ENCODE measurements at places on chromosomes 1 and 21.

GRCh38 chr1:22782406-22782805 is 71.8 kb downstream of the EPHB2 start:
- no peaks in the 10 kb centered on the region for H3K27me3 ChIP-seq
- H3K4me1 ChIP-seq, result peaks cover 5% of the 10 kb centered on the region
- no peaks in the 10 kb centered on the region for H3K36me3 ChIP-seq
- no peak overlapping the region for H3K4me3 ChIP-seq
- DNase-seq, result no peak
- H3K27ac ChIP-seq, result no peak overlapping the region

DNA sequence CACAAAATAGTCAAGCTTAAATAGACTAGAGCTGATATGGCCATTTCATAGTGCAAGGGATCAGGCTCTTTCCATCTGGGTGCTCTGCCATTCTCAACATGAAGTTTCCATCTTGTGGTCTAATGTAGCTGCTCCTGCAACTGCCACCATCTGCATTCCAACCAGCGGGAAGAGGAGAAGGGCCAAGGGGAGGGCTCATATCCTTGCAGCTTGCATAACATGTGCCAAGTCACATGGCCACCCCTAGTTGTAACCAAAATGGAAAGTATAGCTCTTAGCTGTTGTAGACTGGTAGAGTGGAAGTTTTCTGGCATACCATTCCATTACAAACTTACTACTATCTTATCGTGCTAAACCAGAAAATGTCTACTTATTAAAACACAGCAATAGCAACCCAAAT is 38.9 kb upstream of the IVNS1ABP start:
- no peaks in the 10 kb centered on the region for H3K27me3 ChIP-seq
- H3K4me1 ChIP-seq, result no peaks in the 10 kb centered on the region
- no peak overlapping the region for H3K27ac ChIP-seq
- DNase-seq, result no peak

DNA sequence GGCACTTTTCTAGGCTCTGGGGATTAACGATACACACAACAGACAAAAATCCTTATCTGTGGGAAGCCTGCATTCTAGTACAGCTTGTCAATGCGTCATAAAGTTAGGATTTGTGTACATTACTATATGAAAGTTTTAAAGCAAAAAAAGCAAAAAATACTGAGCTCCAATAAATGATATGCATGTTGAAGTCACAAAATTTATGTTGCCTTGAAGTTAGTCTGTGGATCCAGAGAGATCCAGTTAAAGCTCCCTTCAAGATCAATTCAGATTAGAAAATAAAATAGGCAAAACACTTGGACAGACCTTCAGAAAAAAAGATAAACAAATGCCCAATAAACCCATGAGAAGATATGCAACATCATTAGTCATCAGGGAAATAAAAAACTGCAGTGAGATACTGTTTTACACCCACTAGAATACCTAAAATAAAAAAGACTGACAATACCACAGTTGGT is 33.1 kb upstream of the KCNQ4 start:
- H3K4me3 ChIP-seq, result no peak overlapping the region
- DNase-seq, result no peak

GRCh38 chr1:223207293-223208066 is 64.4 kb upstream of the TLR5 start:
- no peak overlapping the region for H3K27ac ChIP-seq
- DNase-seq, result no peak
- H3K4me1 ChIP-seq, result no peaks in the 10 kb centered on the region
- no peaks in the 10 kb centered on the region for H3K36me3 ChIP-seq
- H3K27me3 ChIP-seq, result no peaks in the 10 kb centered on the region

- DNase-seq, result no peak
- no peak overlapping the region for H3K27ac ChIP-seq
- H3K27me3 ChIP-seq, result no peaks in the 10 kb centered on the region
- peaks cover 4% of the 10 kb centered on the region for H3K4me1 ChIP-seq
Measured at GRCh38 chr1:40808444-40808843, 24.9 kb downstream of the KCNQ4 start.

DNA sequence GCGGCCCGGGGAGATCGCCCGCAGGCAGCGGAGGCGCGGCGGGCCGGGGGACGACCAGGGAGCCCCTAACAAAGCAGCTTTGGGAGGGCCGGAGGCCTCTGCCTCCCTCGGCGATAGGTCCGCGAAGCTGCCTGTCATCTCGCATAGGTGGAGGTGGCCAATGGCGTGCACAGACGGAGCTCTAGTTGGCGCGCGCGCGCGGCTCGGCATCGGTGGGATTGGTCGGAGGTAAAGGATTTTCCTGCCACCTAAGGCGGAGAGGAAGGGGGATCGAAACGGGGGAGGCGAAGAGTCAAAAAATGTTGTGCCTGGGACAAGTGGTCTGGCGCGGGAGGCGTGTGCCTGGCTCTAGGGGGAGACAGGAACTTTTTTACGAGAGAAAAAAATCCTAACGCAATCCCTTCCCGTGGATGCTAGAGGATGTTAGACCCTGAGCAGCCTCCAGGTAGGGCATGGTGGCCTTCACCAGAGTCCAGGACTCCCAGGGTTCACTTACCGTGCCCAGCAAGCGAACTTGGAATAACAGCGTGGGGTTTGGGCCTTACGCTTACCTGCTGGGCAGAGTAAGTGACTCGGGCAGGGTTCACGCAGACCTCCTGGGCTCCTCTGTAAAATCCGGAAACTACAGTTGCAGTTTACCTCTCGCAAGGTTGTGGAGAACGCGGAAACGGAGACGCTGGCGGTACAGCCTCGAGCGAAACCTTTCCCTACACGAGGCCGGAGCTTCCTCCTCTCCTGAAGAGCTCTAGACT is 99.9 kb upstream of the SOD1 start:
- H3K4me1 ChIP-seq, result peaks cover 6% of the 10 kb centered on the region
- no peak overlapping the region for H3K27ac ChIP-seq
- H3K27me3 ChIP-seq, result no peaks in the 10 kb centered on the region
- H3K36me3 ChIP-seq, result no peaks in the 10 kb centered on the region

GRCh38 chr1:36134505-36135329 is 9.7 kb upstream of the COL8A2 start:
- H3K36me3 ChIP-seq, result no peaks in the 10 kb centered on the region
- no peaks in the 10 kb centered on the region for H3K4me1 ChIP-seq

- H3K36me3 ChIP-seq, result no peaks in the 10 kb centered on the region
- H3K4me1 ChIP-seq, result no peaks in the 10 kb centered on the region
- H3K4me3 ChIP-seq, result no peak overlapping the region
- no peak for DNase-seq
Measured at GRCh38 chr21:29487154-29487553, 188.4 kb downstream of the BACH1 start.

DNA sequence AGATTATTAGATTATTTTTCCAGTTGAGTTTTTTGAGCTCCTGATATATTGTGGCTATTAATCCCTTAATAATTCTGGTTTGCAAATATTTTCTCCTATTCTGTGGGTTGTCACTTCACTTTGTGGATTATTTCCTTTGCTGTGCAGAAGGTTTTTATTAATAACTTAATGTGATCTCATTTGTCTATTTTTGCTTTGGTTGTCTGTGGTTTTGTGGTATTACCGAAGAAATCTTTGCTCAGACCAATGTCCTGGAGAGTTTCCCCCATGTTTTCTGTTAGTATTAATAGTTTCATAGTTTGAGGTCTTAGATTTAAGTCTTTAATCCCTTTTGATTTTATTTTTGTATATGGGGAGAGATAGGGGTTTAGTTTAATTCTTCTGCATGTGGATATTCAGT is 7.1 kb upstream of the TBX19 start:
- H3K4me3 ChIP-seq, result no peak overlapping the region
- no peak for DNase-seq
- no peaks in the 10 kb centered on the region for H3K27me3 ChIP-seq
- H3K27ac ChIP-seq, result no peak overlapping the region
- no peaks in the 10 kb centered on the region for H3K36me3 ChIP-seq
- no peaks in the 10 kb centered on the region for H3K4me1 ChIP-seq

- no peaks in the 10 kb centered on the region for H3K36me3 ChIP-seq
- H3K4me3 ChIP-seq, result no peak overlapping the region
- H3K4me1 ChIP-seq, result peaks cover 33% of the 10 kb centered on the region
Measured at GRCh38 chr1:27566462-27567145, 37.3 kb downstream of the AHDC1 start.

DNA sequence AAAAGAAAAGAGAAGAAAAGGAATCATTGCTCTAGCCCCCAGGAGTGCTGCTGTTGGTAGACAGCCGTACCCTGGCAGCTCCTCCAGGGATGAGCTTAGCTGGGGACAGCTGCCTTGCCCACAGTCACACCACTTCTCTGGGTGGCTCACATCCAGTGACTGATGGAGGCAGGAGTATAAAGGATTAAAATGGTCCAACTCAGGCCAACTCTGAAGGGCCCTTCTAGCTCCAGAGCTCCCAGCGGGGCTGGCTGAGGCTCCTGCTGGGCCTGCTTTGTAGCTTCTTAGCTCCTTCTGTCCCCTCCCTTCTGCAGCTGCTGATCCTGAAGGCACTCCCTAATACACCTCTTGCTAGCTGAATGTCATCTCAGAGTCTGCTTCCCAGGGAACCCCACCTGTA is 4.4 kb downstream of the CITED4 start:
- no peak for DNase-seq
- H3K4me3 ChIP-seq, result no peak overlapping the region
- no peaks in the 10 kb centered on the region for H3K36me3 ChIP-seq
- H3K27me3 ChIP-seq, result peaks cover 4% of the 10 kb centered on the region

DNA sequence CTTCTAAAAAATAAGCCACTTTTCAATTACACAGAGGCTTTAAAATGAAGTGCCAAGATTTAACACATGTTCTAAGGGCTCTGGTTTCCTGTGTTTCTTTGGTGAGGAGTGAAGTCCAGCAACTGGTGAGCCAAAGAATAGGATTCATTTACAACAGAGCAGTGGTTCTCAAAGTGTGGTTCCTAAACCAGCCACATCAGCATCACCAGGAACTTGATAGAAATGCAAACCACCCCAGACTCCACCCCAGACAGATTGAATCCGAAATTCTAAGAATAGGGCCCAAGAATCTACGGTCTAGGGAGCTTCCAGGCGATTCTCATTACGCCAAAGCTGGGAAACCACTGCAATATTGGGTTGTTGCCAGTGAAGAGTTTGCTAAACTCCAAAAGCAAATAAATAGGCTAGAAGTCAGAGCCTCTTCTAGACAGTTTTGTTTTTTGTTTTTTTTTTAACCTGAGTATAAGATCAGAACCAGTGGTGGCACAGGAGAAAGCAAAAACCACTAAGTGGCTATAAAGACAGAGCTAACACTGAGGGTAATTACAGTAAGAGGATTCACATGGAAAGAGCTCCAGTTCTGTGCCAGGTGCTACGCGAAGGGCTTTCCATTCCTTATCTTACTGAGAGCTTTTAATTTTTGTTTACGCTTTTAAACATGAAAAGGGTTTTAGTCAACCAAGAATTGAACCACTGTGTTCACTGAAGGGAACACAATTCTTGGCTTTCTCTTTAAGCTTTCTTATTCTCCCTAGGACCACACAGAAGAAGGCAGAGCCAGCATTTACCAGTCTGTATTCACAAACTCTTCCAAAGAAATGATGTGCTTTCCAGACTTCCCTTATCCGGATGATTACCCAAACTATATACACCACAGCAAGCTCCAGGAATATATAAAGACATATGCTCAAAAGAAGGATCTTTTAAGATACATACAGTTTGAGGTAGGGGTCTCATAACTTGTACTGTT is 42.4 kb upstream of the FMO2 start:
- no peak overlapping the region for H3K4me3 ChIP-seq
- no peak overlapping the region for H3K27ac ChIP-seq
- DNase-seq, result no peak
- H3K4me1 ChIP-seq, result 0 out of 2 replicates have a peak, but pooled peaks cover 3% of the 10 kb centered on the region
- no peaks in the 10 kb centered on the region for H3K36me3 ChIP-seq

DNA sequence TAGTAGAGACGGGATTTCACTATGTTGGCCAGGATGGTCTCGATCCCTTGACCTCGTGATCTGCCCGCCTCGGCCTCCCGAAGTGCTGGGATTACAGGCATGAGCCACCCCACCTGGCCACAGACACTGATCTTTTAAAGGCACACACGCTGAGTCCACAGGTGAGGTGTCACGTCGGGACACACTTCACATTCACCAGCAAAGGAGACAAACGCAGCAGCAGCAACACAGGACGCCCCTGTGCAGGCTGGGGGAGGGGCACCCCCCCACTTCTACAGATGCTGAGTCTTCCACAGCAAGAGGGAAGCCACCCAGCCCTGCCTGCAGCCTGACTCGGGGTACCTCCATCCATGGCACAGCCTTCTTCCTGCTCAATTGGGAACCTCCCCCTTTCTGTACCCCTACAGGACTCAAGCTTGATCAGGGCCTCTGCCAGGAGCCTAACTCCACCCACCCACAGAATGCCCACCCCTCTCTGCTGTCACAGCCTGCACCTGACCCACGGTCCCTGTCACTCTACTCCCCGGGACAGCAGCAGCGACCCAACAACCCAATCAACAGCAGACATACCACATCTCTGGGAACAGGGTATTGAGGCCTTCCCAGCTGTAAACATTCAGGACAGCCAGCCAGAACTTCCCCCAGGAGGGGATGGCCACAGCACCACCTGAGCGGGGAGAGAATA is 9.5 kb downstream of the LSS start:
- H3K36me3 ChIP-seq, result peaks cover 20% of the 10 kb centered on the region
- no peaks in the 10 kb centered on the region for H3K27me3 ChIP-seq
- no peak for DNase-seq
- H3K4me3 ChIP-seq, result no peak overlapping the region
- peaks cover 3% of the 10 kb centered on the region for H3K4me1 ChIP-seq
